ENCODE measurements at places on chromosomes 1 and 21. TPM values are rescaled to one million over a fixed set of nuclear protein-coding genes. Genes with fewer than 3 reads are reported as not detected.

SSU72 gene
- 193 TPM for total RNA-seq

GRCh38 chr1:17599954-17600300, 60.4 kb downstream of the ARHGEF10L start:
- DNase-seq: no peak

- no peak for DNase-seq
Observed at GRCh38 chr21:41602531-41602930, 94.6 kb upstream of the TMPRSS2 start.

- DNase-seq: no peak
Observed at GRCh38 chr21:44505673-44506278, 34.2 kb downstream of the KRTAP10-1 start.

IQGAP3 gene
- 37.5 TPM for total RNA-seq

DNA sequence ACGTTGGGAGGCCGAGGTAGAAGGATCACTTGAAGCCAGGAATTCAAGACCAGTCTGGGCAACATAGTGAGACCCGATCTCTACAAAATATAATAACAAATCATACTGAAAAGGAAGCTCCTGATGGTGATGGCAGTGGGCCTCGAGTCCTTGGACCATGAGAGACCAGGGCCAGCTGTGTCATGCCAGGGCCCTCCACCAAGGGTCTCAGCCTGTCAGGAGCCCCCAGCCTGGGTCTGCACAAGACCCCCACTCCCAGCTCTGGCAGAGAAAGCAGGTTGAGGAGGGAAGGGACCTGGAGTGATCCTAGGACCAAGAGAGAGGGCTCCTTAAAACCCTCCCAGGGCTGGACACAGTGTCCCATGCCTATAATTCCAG, 6.7 kb upstream of the CTRC start:
- DNase-seq: no peak

- peak; percentile 23 for DNase-seq
Observed at GRCh38 chr1:212858461-212859265, 588 bp downstream of the FLVCR1 start.

GRCh38 chr1:203153989-203154821, 21.4 kb downstream of the MYBPH start:
- peak; percentile 39 for DNase-seq

DNA sequence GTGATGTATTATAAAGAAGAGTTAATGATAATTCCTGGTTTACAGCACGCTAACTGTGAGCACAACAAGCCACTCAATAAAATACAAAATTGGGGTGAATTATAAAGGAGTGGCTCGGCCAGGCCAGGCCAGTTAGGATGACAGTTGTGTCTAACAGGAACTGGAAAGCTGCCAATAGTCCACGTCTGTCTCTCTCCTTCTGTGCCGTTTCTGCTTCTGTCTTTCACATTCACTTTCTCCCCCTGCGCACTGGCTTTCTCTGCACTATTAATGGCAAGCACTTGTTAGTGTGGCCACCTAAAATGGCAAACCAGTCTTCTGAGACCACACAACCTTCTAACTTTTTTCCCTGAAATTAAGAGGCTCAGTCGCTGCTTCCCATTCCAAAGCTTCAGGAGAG, 394.3 kb downstream of the NTNG1 start:
- no peak for DNase-seq

PODN gene
- total RNA-seq: 0.17 TPM

GRCh38 chr1:219323426-219323825, 149.7 kb downstream of the LYPLAL1 start:
- DNase-seq: no peak

- DNase-seq: no peak
Observed at GRCh38 chr1:59635097-59635496, 179.7 kb upstream of the HOOK1 start.

MPL gene
- total RNA-seq: not detected

DNA sequence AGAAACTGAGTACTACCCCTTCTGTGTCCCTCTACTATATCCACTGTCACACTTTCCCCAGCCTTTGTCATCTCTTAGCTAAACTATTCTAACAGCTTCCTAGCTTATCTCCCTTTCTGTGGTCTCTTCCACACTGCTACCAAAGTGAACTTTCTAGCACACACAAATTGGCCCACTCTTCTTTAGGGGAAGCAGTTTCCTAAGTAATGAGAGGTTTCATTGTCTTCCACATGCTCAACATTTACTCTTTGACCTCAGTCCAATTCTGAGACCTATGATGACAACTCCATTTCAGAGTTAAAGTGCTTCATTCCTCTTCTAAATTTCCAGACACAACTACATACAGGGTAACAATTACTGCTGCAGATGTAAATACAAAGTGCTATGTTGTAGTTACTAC, 32.9 kb downstream of the SCYL3 start:
- DNase-seq: no peak

GRCh38 chr1:182629499-182630096, 25.4 kb upstream of the RGS16 start:
- DNase-seq: no peak

- DNase-seq: no peak
Observed at GRCh38 chr1:189350983-189351616, 1126.6 kb downstream of the BRINP3 start.

RHBDL2 gene
- total RNA-seq: not detected

GRCh38 chr1:87402241-87403002, 73.7 kb downstream of the LMO4 start:
- DNase-seq: peak; percentile 65

DNA sequence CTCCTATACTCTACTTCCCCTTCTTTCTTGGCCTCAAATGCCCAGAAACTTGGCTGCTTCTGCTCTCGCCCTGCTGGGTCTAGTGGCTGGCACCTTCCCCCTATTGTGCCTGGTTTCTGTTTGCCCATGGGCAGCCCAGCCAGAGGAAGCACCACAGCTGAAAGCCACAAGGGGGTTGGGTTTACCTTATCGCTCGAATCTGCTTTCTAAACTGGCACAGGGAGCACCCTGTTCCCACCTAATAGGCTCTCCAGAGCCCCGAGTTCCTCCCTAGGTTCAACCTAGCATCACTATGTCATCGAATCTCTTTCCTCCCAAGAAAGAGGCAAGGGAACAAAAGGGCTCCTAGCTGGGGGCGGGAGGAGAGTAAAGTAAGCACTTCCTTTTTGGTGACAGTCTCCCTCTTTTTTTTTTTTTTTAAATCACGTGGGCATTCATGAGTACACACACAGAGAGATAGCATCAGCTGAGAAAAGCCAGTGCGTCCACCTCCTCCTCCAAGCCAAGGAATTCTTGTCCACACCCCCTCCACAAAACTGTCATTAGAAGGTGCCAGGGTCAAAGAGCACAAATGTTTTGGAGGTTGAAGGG, 72.8 kb downstream of the PLEKHA6 start:
- peak; percentile 54 for DNase-seq

DNA sequence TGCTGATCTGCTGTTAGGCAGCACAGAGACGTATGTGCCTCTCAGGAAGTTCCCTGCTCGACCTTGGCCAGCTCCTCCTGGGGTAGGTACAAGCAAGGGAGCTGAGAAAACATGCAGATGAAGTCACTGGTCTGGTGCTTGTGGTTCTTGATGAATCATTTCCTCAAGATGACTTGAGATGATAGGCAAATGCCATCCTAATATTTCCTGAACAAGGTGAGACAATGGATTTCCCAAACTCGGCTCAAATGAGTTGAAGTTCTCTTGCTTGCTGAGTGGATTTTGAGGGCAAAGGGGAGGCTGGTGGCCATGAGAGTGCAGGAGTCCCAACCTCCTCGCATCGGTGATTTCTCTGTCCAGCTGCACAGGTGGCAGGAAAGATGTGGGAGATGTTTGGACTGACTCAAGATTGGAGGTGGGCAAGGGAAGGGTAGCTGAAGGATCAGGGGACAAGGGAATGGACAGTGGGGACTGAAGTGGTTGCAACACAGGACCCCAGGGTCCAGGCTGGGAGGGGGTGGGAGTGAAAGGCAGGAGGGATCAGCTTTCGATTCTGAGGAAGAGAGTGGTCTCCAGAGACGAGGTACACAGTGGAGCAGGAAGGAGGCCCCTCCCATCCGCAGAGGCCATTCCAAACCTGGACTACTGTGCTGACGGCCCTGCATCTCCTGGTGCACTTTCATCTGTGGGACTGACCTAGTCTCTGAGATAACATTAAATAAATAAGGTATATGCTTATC, 63.9 kb downstream of the CAPN2 start:
- DNase-seq: peak; percentile 22

DNA sequence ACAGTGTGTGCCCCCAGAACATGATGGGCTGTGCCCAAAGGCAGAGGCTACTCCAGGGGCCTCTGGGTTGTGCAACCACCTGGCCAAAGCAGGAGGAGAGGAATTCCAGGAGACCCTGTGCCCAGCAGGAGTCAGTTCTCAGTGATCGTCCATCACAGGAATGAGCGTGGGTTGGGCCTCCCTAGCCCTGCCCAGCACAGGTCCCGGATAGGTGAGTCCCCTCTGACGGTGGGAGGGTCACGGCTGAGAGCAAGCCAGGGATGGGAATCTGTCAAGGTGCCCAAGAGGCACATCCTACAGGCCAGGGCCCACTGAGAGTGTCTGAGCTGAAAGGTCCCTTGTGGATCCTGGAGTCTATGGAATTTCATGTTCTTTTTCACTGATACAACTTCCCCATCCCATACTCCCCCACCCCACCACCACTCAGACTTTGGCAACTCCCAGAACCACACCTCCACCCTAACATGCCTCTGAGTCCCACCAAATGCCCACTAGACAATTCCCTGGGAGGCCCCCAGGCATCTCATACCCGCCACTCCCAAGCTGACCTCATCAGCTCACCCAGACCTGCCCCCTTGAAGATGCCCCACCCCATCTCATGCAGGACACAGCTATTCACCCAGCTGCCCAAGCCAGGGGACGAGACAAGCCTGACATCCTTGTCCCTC, 3.1 kb downstream of the GJB4 start:
- DNase-seq: no peak

DNA sequence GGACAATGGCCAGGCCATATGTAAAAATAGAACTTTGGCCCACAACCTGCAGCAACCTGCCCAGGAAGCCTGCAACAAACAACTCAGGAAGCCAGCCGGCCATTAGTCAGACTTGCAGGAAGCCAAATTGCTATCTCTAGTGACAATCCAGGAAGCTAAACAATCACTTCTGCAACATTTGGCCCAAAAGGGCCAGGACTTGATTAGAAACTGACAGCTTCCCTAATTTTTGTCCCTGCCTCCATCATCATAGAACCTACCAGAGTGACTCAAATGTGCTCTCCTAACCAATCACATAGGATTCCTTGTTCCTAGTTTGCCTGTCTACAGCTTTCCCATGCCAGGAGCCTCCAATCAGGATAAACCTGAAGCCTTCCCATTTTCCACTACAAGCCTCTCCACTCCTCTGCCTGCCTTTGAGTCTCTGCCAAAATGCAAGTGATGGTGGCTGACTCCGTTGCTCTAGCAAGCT, 639.3 kb downstream of the PTPRU start:
- DNase-seq: peak; percentile 39

DNA sequence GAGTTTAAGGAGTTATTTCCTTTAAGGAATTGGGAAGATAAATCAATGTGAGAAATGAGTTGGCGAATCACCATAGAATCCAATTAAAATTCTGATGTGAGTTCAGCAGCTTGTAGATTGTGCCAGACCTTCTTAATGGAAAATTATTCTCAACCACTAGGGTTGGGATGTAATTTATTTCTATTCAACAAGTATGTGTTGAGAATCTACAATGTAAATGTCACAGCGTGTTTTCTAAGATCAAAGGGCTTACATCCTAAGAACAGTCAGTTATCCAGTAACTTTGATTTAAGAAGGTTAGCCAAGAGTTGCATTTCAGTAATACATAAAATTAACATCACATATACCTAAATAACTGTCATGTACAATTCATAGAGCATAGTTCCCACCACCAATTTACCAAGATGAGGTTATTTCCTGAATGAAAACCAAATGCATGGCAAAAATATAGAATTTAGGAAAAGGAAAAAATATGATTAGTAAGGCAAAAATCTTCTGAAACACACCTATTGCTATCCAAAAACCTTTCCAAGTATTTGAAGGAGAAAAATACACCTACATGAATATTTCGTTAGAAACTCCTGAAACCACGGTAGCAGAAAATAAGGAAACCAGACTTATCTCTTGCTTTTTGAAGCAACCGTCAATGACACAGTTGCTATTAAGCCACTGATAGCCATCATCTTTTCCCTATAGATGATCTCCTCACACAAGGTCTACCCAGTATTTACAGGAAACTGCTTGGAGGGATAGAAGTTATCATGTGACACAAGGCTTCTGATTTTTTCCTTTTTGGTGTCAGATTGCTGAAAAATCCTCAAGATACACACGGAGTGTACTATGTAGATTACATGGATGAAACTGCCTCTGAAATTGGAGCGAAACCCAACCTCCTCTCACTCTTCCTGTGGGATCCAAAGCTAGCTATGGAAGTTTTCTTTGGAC, 259.4 kb upstream of the POGK start:
- no peak for DNase-seq

DNA sequence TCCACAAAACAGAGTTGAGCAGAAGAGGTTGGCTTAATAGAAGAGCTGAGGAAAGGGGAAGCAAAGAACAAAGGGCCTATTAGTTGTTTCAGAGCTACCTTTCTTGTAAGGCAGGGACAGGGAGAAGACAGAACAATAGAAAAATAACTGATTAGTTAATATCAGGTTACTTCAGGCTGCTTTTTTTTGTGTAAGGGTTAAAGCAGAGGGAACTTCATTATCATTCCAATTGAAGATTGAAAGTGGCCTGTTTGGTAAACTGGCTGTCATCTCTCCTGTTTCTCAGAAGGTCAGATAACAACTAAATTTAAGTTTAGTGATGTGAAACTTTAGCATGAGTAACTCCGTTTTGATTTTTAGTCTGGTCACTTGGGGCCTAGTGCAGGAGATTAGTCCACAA, 22.3 kb downstream of the CDC42 start:
- no peak for DNase-seq

- no peak for DNase-seq
Observed at GRCh38 chr1:164087906-164088453, 471.0 kb upstream of the PBX1 start.

- no peak for DNase-seq
Observed at GRCh38 chr1:13948396-13948795, 248.4 kb downstream of the PRDM2 start.

LCE1B gene
- not detected for total RNA-seq

LIN9 gene
- 20.7 TPM for total RNA-seq

TIPRL gene
- total RNA-seq: 50.0 TPM

BSND gene
- not detected for total RNA-seq

RYR2 gene
- 2.8 TPM for total RNA-seq

DNA sequence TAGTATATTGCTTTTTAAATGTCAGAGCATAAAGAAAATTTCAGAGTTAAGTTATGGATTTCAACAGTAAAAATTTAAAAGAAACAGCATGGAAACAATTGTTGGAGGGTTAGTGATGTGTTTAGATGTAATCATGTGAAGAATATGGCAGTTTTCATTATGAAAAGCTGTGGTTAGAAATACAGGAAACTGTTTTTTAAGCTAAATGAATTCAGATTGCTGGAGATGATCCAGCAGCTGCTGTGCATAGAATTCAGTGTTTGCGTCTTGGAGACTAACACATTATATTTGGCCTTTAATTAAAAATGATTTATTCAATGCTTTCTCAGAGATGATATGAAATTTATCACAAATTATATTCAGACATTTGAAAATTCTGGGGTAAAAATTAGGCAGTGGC, 273.6 kb upstream of the LRRC7 start:
- DNase-seq: peak; percentile 17

SELL gene
- total RNA-seq: not detected
